ENCODE measurements at places on chromosomes 6 and 20.

DNA sequence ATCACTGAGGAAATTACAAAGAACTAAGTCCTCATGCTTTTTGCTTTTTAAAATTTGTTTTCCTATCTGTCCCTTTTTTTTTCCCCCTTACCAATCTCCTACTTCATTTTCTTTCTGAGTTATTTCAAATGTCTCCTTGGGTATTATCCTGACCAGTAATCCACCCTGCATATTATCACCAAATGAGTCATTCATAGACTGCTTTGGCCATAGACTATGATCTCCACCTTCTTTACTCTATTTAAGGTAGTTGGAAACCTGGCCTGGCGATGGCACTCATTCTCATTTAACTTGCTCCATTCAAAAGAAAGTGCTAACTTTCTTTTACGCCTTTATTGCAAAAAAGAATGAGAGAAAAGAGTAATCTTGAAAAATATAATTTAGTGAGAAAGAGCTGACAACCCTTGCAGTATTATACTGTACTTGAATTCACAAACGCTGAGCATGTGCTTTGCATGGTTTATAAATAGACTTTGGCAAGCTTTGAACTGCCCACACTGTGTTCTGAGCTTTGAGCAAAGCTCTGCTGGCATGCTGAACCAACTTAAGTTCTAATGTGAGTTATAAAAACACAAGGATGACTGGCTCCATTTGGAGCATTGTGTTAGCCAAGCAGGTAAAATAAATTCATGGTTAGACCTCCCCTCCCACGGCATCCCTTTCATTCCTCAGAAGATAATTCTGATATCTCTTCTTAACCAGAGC, 198.9 kb downstream of the NKAIN2 start:
- no peak for DNase-seq

- no peak for DNase-seq
These were observed 239.5 kb upstream of the RAB32 start for GRCh38 chr6:146304181-146304580.

DNA sequence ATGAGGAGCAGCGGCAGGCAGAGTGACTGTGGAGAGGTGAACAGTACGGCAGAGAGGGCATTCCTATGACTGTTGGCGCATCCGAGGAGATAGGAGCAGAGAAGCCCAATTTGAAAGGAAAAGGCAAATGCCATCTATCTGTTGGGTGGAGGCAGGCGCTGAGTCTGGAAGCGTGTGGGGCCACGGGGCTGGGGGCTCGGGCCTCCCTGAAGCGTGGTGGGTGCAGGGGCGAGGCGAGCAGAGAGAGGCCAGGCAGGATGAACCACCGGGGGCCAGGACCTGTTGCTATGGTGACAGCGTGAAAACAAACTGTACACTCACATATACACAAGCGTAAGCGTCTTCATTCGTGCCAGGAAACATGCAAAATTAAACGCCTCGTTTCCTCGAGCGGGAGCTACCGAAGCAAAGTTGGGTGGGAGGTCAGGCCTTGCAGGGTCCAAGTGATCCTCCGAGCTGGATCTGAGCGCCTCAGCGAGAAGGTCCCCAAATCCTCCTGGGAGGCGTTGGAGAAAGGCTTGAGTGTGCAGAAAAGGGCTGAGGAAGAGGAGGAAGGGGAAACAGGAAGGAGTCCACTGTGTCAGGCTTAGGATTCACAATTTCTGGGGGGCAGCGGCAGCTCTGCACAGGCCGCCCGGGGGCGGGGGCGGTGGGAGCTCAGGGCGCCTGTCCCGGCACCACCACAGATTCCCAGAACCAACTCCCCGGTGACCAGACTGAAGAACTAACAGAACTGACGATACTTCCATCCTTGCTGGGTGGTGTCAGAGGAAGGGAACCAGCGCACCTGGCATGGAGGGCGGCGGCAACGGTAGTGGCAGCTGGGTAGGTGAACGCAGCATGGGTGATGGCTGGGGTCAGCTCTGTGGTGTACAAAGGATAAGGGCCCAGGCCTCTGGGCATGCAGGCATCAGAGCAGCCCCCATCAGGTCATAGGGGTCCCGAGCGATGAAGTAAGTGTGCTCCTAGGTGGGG, 68.2 kb downstream of the KHDC1L start:
- DNase-seq = no peak

DNA sequence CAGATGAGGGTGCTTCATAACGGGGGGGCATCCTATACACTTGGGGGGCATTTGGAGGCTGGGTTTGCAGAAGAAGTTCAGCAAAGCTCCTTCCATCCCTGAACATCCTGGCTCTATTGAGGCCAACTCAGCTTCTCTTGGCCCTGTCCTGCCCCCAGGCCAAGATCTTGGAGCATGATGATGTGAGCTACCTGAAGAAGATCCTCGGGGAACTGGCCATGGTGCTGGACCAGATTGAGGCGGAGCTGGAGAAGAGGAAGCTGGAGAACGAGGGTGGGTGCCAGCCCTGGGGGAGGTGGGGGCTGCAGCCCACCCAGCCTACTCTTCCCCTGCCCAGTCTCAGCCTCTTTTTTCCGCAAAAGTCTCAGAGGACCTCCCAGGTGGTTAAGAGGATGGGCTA, 17.2 kb downstream of the GDAP1L1 start:
- DNase-seq = no peak

GRCh38 chr6:26604026-26604425, 7.3 kb downstream of the ABT1 start:
- no peak for DNase-seq

GRCh38 chr6:150456902-150457643, 88.3 kb downstream of the IYD start:
- no peak for DNase-seq

All from cerebellar nuclear complex (tissue), 1 donor.